ENCODE measurements at places on chromosomes 12 and 14.

DNA sequence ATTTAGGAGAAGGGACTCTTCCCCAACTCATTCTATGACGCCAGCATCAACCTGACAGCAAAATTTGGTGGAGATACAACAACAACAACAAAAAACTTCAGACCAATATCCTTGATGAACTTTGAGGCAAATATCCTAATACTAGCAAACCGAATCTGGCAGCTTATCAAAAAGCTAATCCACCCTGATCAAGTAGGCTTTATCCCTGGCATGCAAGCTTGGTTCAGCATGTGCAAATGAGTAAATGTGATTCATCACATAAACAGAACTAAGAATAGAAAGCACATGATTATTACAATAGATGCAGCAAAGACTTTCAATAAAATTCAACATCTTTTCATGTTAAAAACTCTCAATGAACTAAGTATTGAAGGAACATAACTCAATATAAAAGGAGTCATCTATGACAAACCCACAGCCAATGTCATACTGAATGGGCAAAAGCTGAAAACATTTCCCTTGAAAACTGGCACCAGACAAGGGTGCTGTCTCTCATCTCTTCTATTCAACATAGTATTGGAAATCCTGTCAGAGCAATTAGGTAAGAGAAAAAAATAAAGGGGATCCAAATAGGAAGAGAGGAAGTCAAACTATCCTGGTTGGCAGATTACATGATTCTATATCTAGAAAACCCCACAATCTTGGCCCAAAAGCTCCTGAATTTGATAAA is 233.3 kb downstream of the CCDC59 start:
- DNase-seq = no peak

DNA sequence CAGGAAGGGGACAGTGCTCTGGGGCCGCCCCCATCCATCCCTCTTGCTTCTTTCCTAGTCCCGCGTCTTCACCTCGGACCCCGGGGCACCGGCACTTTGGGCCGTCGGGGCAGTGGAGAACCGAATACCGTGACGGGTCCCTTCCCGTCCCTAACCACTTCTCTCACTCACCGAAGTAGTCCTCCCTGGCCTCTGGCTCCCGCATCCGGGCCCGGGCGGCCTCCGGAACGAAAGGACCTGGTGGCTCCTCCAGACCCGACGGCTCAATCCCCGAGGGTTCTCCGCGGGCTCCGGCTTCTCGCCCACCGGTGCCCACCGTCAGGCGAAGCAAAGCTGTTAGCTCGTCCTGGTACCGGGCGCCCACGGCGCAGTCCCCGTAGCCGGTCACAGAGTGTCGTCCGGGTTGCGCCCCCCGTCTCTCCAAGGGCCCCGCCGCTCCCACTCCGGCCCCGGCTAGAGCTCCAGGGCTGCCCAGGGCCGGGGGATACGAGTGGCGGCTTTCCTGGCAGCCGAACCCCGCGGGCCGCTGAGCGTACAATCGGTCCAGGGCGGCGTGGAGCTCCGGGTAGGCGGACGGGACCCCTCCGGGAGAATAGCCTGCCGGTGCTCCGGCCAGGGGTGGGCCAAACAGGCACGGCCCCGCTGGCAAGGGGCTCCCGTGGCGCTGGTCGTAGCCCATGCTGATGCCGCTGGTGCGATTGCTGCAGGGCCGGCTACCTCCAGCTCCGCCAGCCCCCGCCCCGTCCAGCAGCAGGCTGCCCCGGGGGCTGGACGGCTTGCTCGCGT is 1.1 kb downstream of the AJUBA start:
- peak; percentile 12 for DNase-seq

- no peak for DNase-seq
These were observed 25.0 kb upstream of the HMGA2 start for GRCh38 chr12:65799331-65799730.

DNA sequence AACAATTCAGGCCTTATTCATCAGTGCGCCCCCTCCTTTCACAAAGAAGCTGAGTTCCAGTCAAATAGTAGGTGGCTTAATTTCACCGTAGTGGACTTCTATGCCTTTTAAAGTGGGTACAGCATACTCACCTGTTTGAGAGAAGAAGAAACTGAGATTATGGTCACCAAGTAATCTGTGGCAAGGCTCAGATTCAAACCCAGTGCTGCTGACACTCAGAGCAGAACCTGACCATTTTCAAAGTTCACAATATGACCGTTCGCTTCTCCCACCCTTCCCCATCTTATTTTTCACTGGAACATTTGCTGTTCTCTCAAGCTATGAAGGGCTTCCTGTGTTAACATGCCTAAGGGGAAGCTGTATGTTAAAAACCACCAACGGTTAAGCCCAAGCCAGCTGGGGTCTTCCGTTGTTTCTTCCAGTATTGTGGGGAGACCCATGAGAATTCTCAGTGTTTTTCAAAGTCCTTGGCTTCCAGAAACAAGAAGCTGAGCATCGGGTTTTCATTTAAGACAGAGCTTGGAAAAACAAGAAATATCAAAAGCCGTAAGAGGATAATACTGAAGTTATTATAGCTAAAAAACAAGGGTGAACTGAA is 6.1 kb upstream of the PSMA6 start:
- no peak for DNase-seq

Measured in stimulated activated CD4-positive, alpha-beta T cell treated with anti-CD3 and anti-CD28 coated beads, TNF-alpha, amount 100 ng/mL, for 4 hours (primary cell).